SIG-M5 (cell line): ENCODE measurements at places on chromosomes 7 and 10.

GRCh38 chr10:86942441-86943315 is 14.7 kb downstream of the MMRN2 start:
- DNase-seq, result no peak

- no peak for DNase-seq
Measured at GRCh38 chr7:23285657-23286646, 13.2 kb upstream of the MALSU1 start.

DNA sequence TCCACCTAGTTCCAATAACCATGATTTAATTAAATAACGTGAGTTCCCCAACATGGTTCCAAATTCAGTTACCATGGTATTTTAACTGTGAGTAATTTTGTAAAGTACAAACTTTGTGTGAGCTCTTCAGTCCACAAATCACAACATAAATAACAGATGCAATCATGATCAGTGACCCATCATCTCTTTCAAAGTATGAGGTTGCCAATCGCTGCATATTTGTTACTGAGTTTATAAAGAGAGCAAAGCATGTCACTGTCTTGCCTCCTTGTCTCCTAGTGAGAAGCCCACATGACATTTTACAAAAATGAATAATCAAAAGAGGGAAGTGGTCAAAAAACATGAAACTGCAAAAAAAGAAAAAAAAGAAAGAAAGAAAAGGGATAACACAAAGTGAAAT is 69.1 kb upstream of the PDSS1 start:
- DNase-seq, result no peak

DNA sequence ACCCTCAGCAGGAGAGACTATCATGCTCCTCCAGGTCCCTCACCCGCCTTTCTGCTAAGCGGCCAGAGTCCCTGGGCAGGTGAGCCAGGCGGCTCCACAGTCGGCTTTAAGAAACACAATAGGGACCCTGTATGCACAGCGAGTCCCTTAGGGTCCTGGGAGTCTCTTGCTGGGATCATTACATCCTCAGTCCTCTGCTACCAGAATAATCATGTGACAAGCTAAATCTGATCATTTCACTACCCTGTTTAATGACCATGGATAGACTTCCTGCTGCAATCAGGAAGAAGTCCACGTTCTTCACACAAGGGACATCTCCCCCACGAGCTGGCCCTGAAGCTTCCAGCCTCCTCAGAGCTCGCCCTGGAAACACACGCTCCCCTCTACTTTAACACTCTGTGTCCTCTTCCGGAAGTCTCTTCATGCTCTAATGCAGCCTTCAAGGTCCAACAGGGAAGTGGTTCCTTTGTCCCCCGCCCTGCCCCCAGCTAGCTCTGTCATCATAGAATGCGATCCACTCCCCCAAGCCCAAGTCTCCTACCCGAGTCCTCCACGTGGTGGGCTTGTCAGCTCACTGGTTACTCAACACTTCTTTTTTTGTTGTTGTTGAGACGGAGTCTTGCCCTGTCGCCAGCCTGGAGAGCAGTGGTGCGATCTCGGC is 101.5 kb downstream of the RNF216 start:
- DNase-seq, result peak; percentile 32

DNA sequence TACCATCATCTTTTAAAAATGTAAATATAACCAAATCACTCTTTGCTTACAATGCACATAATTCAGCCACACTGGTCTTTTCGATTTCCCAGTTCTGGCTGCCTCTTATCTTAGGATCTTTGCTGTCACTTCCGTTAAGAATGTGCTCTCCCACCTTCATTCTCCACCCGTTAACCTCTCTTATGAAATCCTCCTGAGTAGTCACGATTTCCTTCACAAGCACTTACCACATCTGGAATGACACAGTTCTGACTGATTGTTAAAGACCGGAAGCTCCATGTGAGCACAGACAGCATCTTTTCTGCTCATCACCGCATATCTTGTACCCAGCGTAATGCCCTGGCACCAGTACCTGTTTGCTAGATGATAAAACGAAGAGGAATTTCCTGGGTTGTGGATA is 84.3 kb downstream of the CUL2 start:
- DNase-seq, result peak; percentile 85

DNA sequence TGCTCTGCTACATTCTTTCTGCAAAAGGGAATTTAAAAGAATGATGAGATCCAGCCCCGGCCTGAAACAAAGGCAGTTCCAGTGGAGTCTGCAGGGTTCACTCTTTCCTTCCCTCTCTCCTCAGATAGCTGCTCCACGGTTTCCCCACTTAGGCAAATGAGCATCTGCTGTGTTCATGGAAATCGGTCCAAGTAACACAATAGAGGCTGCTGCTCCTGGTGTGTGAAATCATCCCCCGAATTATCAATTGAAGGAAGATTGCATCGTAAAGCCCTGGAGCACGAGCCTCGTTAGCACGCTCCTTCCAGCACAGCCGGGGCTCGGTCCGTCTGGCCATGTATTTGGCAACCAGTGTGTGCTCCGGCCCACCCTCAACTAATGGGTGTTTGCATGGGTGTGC is 108.3 kb upstream of the DPP6 start:
- DNase-seq, result no peak

- no peak for DNase-seq
Measured at GRCh38 chr10:24952143-24952706, at the start of gene PRTFDC1. Gene PRTFDC1 (minus strand): TSS chr10:24952606. CDS start chr10:24952575, 31 bp downstream.

DNA sequence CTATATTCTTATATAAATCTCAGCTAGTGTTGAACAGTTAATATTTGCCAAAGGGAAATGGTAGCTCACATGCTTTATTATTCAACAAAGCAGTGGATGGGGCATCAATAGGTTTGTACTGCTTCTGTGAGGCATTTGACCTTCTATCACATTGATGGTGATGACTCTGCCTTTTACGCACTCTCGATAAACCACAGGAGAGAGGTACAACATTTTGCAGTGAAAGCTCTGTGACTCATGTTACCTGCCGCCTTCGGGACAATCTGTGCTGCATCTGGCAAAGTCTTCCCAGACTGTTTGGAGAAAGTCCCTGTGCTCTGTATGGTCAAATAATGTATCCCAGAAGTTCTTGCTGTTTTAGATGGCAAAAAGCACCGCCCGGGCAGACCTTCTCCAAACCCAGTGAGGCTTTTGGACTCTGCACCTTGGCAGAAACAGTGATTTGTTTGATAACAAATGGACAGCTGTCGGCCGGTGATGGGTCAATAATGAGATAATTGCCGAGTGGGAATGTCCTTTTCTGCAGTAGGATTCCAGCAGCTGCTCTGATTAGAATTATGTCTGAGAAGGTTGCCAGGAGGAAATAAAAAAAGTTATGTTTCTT is 61.0 kb downstream of the PLPP4 start:
- no peak for DNase-seq

GRCh38 chr10:16458166-16458955 is 21.6 kb downstream of the PTER start:
- no peak for DNase-seq

- DNase-seq, result no peak
Measured at GRCh38 chr7:100053215-100053614, 3.6 kb downstream of the ZSCAN21 start.

DNA sequence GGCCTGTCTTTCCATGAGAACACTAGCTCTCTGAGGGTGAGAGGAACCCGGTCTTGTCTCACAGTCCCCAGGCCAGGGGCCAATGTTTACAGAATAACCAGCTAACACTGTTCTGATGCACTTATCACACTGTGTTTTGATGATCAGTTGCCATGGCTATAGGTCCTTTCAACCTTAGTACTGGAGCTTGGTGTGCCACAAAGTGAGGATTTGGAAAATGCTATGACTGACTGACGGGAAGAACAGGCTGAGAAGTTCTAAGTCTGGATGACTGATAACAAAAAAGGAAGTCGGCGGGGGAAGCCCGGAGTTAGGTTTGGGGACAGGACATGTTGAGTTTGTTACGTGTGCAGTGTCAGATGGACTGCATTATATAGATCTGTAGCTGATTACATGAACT is 141.8 kb downstream of the CTTNBP2 start:
- no peak for DNase-seq

GRCh38 chr7:34130558-34131295 is 225.4 kb downstream of the BMPER start:
- DNase-seq, result no peak

DNA sequence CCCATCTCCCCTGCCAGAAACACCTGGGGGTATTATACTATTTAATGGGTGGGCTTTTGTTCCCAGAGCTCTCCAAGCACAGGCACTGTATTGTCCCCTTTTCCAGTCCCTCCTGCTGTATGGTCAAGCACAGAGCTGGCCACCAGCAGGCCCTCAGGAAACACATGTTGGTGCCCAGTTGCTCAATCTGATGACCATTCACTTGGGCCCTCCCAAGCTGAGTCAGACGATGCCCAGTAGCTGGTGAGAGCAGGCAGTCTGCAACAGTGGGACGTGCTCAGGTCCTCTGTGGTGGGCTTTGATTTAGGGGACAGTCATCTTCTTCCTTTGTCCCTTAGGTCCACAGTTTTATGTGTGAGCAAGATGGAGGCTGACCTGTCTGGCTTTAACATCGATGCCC is 11.8 kb downstream of the SFXN2 start:
- no peak for DNase-seq

DNA sequence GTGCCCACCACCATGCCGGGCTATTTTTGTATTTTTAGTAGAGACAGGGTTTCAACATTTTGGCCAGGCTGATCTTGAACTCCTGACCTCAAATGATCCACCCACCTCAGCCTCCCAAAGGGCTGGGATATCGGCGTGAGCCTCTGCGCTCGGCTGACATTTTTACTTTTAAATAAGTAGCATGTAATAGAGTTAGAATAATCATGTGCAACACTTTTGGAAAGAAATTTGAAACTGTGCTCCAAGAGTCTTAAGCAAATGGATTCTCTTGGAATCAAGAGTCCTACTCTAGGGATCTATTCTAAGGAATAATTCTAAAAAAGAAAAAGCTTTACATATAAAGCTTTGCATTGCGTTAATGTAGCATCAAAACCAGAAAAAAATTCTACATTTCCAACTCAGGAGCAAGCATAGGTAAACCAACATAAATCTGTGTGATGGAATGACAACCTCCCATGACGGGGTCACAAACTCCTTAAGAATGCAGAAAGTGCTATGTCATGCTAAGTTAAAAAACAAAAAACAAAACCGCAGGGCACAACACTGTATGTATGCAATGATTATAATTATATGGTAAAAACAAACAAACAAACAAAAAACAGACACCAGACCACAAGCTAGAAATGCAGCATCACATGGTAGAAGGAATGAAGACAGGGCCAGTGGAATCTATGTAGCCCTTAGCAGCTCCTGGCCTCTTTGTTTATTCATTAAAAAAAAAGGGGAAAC is 98.7 kb downstream of the RNF216 start:
- DNase-seq, result no peak

DNA sequence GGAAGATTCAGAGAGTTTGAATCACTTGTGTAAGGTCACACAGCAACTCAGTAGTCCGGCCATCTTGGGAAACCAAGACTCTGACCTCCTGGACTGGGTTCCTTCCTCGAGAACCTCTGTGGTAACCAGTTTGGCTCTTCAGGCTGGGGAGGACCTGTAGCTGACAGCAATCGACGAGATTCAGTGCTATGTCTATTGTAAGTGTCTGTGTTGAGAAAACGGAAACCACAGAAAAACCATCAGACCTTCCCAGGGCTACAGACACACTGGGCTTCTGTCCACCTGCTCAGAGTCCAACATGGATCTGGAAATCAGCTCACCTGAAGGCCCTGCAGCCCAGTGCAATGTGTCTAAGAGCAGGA is 403.7 kb downstream of the RPS24 start:
- no peak for DNase-seq

DNA sequence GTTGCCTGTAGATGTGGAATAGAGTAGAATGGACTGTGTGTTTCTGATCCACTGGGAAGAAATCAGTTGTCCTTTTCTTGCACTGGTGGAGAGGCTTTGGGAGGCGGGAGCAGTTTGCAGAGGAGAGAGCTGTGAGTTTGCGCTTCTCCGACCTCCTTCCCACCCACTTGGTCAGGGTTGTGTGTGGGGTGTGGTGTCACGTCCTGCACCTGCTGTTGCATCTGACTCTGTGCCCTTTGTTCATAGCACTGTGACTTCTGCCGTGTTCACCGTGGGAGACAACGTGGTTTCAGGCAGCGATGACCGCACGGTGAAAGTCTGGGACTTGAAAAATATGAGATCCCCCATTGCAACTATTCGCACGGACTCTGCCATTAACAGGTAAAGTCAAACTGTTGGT is 67.8 kb downstream of the WDR37 start:
- no peak for DNase-seq

- DNase-seq, result no peak
Measured at GRCh38 chr10:69938541-69938991, 114.1 kb upstream of the MACROH2A2 start.

- DNase-seq, result no peak
Measured at GRCh38 chr10:29481906-29482440, 152.8 kb downstream of the SVIL start.

- DNase-seq, result no peak
Measured at GRCh38 chr7:107660381-107661080, at the start of gene SLC26A4. Gene SLC26A4 (plus strand): TSS chr7:107660828. CDS start chr7:107661642, 814 bp downstream.

- no peak for DNase-seq
Measured at GRCh38 chr7:45085619-45086200, 3.1 kb downstream of the NACAD start.

DNA sequence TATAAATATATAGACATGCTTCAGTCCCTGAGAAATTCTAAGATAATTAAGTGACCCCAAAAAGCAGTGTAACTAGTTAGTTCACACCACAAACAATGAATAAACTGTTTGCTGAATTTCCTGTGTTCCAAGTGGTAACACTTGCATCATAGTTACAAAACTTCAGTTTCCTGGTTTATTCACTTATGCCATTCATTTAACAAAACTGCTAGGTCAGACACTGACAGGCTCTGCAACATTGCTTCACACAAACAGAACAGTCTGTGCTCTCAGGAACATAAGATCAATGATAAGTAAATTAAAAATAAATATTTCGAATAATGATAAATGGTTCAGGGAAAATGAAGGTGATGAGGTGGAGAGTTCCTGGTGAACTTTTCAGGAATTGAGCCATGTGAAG is 133.3 kb upstream of the NAMPT start:
- no peak for DNase-seq

- DNase-seq, result no peak
Measured at GRCh38 chr10:11824825-11825224, 1.7 kb downstream of the PROSER2 start.

DNA sequence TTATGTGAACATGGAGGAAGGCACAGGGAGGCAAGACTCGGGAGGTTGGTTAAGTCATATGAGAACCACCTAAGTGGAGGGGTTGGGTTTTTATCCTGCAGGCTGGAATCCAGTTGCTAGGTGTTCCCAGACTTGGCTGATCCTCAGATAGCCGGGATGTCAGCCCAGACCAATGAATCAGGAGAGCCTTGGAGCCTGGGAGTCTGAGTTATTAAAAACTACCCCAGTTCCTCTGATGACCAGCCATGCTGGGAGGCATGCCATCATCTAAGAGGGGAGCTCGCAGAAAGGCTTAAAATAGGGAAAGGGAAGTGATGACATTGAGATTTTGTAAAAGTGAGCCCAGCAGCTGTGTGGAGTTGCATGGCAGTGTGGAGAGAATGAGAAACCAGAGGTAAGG is 238.1 kb downstream of the ZNF248 start:
- DNase-seq, result no peak

- no peak for DNase-seq
Measured at GRCh38 chr7:140404565-140405065, 757 bp downstream of the RAB19 start.
